Activated CD8-positive, alpha-beta memory T cell treated with anti-CD3 and anti-CD28 coated beads, Interleukin-2, amount 10 ng/mL, durations not matched to agents 7 days and 5 days (primary cell): ENCODE measurements at places on chromosomes 1 and 21.
A peak's percentile ranks its signal among the peaks of the same experiment; 100 is the strongest.

GRCh38 chr1:30148676-30149075 lies 574.7 kb downstream of the MATN1 start:
- DNase-seq = no peak
- H3K4me1 ChIP-seq = no peaks in the 10 kb centered on the region
- H3K27ac ChIP-seq = no peak overlapping the region
- no peaks in the 10 kb centered on the region for H3K36me3 ChIP-seq
- H3K27me3 ChIP-seq = no peaks in the 10 kb centered on the region

- no peaks in the 10 kb centered on the region for H3K36me3 ChIP-seq
- no peak overlapping the region for H3K4me3 ChIP-seq
- H3K27me3 ChIP-seq = peaks cover 2% of the 10 kb centered on the region
- no peak for DNase-seq
- peaks cover 2% of the 10 kb centered on the region for H3K4me1 ChIP-seq
Observed at GRCh38 chr21:45347712-45348499, 57.1 kb upstream of the COL18A1 start.

DNA sequence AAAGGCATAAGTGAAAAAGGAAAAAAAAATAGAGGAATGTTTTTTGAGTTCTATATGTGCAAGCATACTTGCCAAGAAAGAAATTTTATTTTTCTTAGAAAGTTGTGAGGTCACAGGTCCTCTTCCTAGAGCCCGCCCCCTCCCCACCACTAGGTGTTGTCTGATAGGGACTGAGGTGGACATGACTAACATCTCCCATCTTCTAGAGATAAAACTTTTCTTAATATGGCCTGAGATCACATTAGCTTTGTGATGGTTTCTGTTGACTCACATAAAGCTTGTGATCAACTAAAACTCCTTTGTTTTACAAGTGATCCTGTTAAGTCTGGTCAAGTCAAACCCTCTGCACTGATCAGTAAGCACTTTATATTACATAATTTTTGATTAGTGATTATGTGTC lies 33.4 kb upstream of the CITED4 start:
- no peak for DNase-seq
- H3K4me1 ChIP-seq = peaks cover 3% of the 10 kb centered on the region
- H3K27me3 ChIP-seq = peaks cover 2% of the 10 kb centered on the region
- H3K36me3 ChIP-seq = peaks cover 14% of the 10 kb centered on the region

- H3K4me3 ChIP-seq = peak overlapping the region; percentile 62
- DNase-seq = no peak
- no peaks in the 10 kb centered on the region for H3K36me3 ChIP-seq
- H3K27me3 ChIP-seq = no peaks in the 10 kb centered on the region
- peak overlapping the region; percentile 71 for H3K27ac ChIP-seq
Observed at GRCh38 chr1:208085655-208086515, 158.3 kb downstream of the PLXNA2 start.

GRCh38 chr1:8652467-8653046 lies 164.9 kb downstream of the RERE start:
- no peaks in the 10 kb centered on the region for H3K27me3 ChIP-seq
- H3K4me3 ChIP-seq = no peak overlapping the region
- H3K4me1 ChIP-seq = peaks cover 42% of the 10 kb centered on the region

- no peak overlapping the region for H3K4me3 ChIP-seq
- no peaks in the 10 kb centered on the region for H3K27me3 ChIP-seq
- H3K4me1 ChIP-seq = no peaks in the 10 kb centered on the region
- DNase-seq = no peak
- H3K27ac ChIP-seq = no peak overlapping the region
Observed at GRCh38 chr21:18104802-18105201, 139.8 kb upstream of the CHODL start.

DNA sequence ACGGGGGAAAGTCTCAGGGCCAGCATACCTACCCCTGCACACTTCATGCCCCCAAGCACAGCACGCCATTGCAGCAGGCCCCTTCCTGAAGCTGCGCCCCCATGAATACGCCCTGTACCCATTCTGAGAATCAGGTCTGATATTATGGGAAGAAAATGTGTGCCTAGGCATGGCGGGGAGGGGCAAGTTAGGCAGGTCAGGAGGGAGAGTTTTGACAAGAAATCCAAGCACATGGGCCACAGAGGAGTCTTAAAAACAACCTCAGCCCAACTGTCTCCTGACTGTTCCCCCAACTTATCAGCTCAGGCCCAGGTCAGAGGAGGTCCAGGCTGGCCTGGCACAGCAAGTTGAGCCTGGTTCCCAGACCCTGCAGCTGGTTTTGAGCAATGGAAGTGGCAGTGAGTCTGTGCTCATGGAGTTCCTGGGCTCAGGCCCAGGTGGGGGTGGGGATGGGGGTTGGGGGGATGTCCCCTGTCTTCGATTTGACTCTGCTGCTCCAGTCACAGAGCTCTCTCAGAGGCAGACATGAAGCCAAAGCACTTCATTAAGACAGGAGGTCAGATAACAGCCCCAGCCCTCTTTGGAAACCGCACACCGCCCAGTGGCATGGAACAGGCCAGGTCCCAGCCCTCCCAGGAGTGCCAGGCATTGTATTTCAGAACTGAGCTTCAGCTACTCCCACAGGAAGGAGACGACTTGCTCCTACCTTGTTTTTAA lies 20.6 kb upstream of the BCAR3 start:
- no peak overlapping the region for H3K4me3 ChIP-seq
- peaks cover 16% of the 10 kb centered on the region for H3K4me1 ChIP-seq
- DNase-seq = no peak
- no peaks in the 10 kb centered on the region for H3K36me3 ChIP-seq

- H3K4me3 ChIP-seq = no peak overlapping the region
- DNase-seq = no peak
- no peaks in the 10 kb centered on the region for H3K36me3 ChIP-seq
- H3K27me3 ChIP-seq = peaks cover 39% of the 10 kb centered on the region
- no peak overlapping the region for H3K27ac ChIP-seq
- peaks cover 2% of the 10 kb centered on the region for H3K4me1 ChIP-seq
Observed at GRCh38 chr1:205379056-205379455, 22.3 kb upstream of the KLHDC8A start.

- H3K27me3 ChIP-seq = no peaks in the 10 kb centered on the region
- no peaks in the 10 kb centered on the region for H3K4me1 ChIP-seq
- DNase-seq = no peak
- no peak overlapping the region for H3K4me3 ChIP-seq
Observed at GRCh38 chr21:19566975-19567374, 1163.4 kb upstream of the TMPRSS15 start.

DNA sequence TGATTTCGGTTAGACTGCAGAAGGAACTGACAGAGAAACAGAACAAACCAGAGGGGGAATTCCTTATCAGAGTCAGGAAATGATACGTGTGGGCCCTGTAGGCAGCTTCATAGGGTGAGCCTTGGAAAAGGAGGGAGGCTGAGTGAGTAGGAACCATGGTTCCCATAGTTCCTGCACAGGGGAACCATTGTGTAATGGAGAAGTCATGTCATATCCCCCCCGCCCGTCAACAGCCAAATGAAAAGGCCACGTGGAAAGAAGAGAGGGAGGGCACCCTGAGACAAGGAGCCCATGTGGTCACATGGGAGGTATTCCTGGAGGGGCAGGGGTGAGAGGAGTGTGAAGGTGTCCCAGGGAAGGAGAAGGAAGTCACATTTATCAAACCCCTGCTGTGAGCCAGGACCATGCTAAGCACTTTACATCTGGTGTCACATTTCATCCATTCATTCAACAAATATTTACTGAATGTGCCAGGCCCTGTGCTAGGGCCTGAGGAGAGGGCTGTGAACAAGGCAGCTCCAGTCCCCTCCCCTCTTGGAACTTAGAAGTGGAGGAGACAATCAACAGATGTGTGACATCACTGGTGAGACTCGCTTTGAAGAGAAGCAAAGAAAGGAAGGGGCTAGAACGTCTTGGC lies 15.7 kb upstream of the FGR start:
- H3K27ac ChIP-seq = no peak overlapping the region
- no peaks in the 10 kb centered on the region for H3K27me3 ChIP-seq
- peaks cover 13% of the 10 kb centered on the region for H3K4me1 ChIP-seq
- no peak for DNase-seq
- no peaks in the 10 kb centered on the region for H3K36me3 ChIP-seq

DNA sequence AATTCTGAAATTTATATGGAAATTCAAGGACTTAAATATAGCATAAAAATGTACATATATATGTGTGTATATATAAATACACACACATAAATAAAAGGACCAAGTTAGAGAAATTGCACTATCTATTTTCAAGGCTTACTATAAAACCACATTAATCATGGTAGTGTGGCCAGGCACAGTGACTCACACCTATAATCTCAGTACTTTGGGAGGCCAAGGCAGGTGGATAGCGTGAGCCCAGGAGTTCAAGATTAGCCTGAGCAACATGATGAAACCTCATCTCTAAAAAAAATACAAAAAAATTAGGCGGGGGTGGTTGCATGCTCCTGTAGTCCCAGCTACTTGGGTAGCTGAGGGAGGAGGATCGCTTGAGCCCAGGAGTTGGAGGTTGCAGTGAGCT lies 171.4 kb upstream of the GORAB start:
- H3K4me3 ChIP-seq = no peak overlapping the region
- DNase-seq = no peak
- no peaks in the 10 kb centered on the region for H3K4me1 ChIP-seq
- H3K27me3 ChIP-seq = peaks cover 3% of the 10 kb centered on the region

DNA sequence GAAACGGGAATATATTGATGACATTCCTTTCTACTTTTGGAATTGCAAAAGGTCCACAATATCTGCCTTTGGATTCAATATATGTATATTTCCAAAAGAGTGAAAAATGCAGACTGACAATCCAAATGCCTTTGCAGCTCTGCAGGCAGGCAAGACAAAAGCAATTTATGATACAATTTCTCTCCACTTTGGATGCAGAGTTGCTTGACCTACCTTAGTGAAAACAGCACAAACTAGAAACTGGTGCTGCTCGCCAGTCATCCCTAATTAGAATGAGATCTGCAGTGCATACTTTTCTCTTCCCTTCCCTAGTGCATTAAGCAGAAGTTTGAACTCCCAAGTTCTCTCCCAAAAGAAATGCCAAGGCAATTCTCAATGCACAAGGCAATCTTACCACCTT lies 56.8 kb downstream of the KIAA0319L start:
- no peak for DNase-seq
- H3K4me1 ChIP-seq = peaks cover 39% of the 10 kb centered on the region
- no peaks in the 10 kb centered on the region for H3K27me3 ChIP-seq
- no peak overlapping the region for H3K4me3 ChIP-seq
- H3K27ac ChIP-seq = peak overlapping the region; percentile 38

GRCh38 chr1:27554759-27555699 lies 48.9 kb downstream of the AHDC1 start:
- H3K4me3 ChIP-seq = no peak overlapping the region
- H3K36me3 ChIP-seq = no peaks in the 10 kb centered on the region
- H3K4me1 ChIP-seq = peaks cover 27% of the 10 kb centered on the region
- DNase-seq = no peak
- H3K27ac ChIP-seq = peak overlapping the region; percentile 54

DNA sequence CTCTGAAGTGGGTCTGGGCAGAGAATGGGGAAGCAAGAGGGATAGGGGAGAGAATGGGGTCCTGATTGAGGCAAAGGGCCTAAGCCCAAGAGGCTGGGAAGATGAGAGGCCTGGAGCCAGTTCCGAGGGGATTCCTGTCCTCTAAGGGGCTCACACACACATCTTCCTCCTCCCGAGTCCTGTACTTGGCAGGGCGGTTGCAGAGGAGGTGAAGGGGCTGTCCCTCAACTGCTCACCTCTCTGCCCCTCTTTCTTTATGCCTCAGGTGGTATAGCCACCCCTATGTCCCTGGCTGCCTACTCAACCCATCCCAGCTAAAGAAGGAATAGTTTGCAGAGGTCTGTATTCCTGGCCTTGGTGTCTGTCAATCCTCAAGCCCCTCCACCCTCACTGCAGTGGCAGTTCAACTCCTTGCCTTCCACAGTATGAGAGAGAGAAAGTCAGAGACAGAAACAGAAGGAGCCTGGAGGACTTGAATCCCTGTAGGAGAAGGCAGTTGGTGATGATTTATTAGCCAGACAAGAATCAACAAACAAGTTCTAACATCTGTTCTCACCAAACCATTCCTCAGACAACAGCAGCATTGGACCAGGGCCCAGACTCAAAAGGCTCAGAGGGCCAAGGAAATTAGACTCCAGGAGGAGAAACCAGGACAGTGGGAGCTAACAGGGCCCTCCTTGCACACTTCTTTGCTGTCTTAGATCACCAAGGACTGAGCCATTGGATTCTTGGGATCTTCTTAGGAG lies 10.7 kb downstream of the SH2D2A start:
- H3K27ac ChIP-seq = peak overlapping the region; percentile 51
- DNase-seq = no peak
- peaks cover 35% of the 10 kb centered on the region for H3K36me3 ChIP-seq
- no peak overlapping the region for H3K4me3 ChIP-seq
- no peaks in the 10 kb centered on the region for H3K27me3 ChIP-seq

DNA sequence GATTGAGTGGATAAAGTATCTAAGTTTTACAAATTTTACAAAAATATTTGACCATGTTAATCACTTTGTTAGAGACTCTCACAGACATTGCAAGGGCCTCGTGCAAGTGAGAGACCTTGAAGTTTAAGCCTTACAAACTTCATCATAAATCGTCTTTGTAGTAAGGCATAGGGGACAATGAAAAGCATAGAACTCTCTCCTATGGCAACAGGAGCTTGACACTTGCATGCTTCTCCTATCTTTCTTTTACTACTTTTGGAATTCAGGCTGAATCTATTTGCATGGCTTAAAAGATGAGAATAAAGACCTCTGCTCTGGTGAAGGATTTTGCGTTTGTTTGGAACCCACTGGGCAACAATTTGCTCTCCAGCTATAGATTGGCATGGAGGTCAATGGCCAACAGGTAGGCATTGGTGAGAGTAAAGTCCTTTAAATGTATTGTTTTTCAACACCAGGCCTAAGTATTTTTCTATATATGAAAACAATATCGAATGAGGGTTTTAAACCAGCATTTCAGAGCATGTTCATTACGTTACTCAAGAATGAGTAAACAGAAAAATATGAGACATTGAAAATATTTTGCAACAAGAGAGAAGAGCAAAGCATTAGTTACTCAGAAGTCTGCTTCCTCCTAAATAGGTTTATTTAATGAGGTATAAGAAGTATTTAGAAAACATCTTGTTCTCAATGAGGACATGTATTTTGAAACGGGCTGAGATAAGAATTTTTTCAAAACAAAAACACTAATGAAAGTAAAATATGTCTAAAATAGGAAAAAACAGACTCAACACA lies 192.2 kb downstream of the TGFB2 start:
- H3K27me3 ChIP-seq = no peaks in the 10 kb centered on the region
- H3K4me3 ChIP-seq = no peak overlapping the region
- H3K27ac ChIP-seq = no peak overlapping the region
- H3K4me1 ChIP-seq = no peaks in the 10 kb centered on the region

DNA sequence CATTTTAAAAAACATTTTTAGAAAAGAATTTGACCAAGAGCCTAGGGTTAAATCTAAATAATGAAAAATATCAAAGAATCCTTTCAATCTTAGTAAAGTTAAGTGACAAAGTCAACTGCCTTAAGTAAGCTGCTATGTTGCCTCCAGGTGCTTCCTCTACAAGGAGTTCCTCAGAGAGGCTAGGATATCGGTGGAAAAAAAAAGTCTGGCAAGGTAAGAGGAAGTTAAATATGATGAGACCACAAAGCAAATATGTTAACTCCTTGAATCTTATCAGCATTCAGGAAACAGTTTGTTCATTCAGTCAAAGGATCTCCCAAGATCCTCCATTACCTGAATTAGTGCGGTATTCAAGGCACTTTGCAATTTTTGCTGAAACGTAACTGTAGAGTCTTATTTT lies 563.5 kb downstream of the PTPRC start:
- H3K4me1 ChIP-seq = peaks cover 2% of the 10 kb centered on the region
- H3K4me3 ChIP-seq = no peak overlapping the region
- no peaks in the 10 kb centered on the region for H3K27me3 ChIP-seq
- no peaks in the 10 kb centered on the region for H3K36me3 ChIP-seq
